ENCODE measurements at places on chromosomes 5 and 9.

- no peak for DNase-seq
These were observed 145.3 kb upstream of the SMARCA2 start for GRCh38 chr9:1869843-1870242.

- no peak for DNase-seq
These were observed 161.3 kb downstream of the YIPF5 start for GRCh38 chr5:144009116-144009515.

DNA sequence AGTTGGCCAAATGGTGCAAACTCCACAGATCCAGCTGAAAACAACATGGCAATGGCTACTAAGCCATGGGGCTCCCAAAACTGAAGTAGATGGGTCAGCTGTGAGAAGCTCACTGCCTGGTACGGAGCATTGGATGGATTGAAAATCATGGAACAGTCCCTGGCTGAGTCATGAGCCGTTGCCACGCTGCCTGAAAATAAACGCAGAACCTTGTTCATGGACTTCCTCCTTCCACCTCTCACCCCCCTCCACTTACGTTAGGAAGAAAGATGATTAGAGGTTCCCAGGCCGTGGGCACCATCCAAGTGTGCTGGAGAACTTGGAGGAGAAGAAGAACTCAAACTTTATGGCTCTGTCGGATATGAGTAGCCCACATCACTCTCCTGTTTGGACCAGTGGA lies 6.8 kb upstream of the DIPK1B start:
- DNase-seq = no peak

- DNase-seq = peak; percentile 64
These were observed 31.7 kb upstream of the ZBTB43 start for GRCh38 chr9:126773004-126773607.

- DNase-seq = no peak
These were observed 19.9 kb upstream of the PRXL2C start for GRCh38 chr9:96674906-96675538.

- no peak for DNase-seq
These were observed 54.4 kb downstream of the ADAMTS2 start for GRCh38 chr5:179290681-179291540.

GRCh38 chr5:176388444-176389134 lies at the start of the genes HIGD2A and NOP16:
Gene HIGD2A (plus strand): TSS chr5:176388751. CDS start chr5:176388820, 69 bp downstream.
Gene NOP16 (minus strand): TSS chr5:176388598. CDS start chr5:176388539, 59 bp downstream.
- peak; percentile 99 for DNase-seq

GRCh38 chr5:75331095-75332090 lies 5.6 kb upstream of the HMGCR start:
- peak; percentile 29 for DNase-seq

- no peak for DNase-seq
These were observed 96.5 kb downstream of the XRCC4 start for GRCh38 chr5:83173826-83174225.

- DNase-seq = peak; percentile 50
These were observed 45.2 kb downstream of the NEK6 start for GRCh38 chr9:124302921-124303320.

GRCh38 chr5:133124891-133125290 lies 73.1 kb downstream of the HSPA4 start:
- no peak for DNase-seq

DNA sequence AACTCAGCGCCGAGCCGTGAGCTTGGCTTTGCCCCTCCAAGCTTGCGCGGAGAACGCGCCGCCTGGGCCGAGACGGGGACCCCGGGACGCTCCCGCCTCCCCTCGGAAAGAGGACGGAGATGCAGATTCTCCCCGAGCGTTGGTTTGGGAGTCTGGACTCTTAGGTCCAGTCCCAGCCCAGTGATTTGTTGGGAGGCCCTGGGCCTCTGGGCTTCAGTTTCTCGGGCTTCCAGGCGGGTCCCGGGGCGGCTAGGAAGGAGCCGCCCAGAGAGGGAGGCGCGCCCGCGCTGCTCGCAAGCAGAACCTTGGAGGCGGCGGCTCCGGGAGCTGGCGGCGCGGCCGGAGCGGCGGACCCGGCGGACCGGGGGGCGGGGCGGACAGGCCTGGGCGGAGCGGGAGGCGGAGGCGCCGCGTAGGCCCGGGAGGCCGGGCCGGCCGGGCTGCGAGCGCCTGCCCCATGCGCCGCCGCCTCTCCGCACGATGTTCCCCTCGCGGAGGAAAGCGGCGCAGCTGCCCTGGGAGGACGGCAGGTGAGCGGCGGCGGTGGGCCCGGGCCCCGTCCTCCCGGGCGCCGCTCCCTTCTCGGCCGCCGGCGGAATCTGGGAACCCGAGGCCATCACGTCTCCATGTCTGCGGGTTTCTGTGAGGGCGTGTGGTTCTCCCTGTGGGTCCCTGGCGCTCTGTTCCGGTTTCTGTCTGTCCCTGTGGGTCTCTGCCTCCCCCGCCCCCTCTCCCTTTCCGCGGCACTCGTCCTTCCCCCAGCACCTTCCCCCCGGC lies at the start of gene B4GALT7:
B4GALT7 (plus strand) TSS at position 402 of the 777 bp plus-strand sequence; CDS start at position 481, 79 bp downstream.
- DNase-seq = peak; percentile 87

GRCh38 chr5:83099001-83099400 lies 21.7 kb downstream of the XRCC4 start:
- DNase-seq = no peak

DNA sequence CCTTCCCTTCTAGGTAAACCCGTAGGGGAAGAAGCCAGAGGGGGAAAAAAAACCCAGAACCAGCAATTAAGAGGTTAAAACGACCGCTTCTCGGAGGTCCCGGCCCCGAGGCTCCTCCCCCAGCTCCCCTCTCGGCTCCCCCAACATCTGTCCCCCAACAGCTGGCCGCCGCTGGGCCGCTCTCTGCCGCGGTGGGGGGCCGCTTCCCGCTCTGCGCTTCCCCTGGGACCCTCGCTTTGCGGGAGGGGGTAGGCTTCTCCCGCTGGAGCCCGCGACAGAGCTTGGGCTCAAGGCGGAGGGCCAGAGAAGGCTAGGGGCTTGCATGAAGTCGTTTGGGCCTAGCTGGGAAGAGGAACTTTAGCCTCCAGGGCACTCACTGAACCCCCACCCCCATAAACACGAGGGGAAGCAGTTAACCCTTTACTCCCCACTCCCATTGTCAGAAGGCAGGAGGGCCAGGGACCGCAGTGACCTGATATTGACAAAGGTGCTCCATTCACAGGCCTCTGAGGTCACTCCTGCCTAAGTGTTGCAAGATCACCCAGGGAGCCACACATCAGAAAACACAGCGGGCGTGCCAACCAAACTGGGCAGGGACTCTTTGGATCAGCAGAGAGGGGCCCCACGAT lies 7.5 kb downstream of the LHX6 start:
- no peak for DNase-seq

- DNase-seq = no peak
These were observed 64.1 kb downstream of the SEMA4D start for GRCh38 chr9:89433826-89434225.

DNA sequence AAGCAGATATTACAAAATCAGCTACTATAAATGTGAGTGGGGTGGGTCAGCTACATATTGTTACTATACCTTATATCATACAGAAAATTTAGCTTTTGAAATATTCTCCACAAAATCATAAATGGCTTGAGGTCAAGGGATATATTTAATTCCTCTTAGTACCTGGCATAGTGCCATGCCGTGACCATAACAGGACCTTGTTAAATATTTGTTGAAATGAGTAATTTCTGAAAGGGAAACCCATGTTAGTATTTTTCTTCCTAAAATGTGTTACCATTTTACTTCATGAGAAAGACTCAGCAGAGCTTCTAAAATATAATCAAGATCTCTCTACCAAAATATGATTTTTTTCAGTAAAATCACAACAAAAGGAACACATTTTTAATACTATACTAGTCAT lies 14.8 kb downstream of the ATP10B start:
- DNase-seq = no peak

DNA sequence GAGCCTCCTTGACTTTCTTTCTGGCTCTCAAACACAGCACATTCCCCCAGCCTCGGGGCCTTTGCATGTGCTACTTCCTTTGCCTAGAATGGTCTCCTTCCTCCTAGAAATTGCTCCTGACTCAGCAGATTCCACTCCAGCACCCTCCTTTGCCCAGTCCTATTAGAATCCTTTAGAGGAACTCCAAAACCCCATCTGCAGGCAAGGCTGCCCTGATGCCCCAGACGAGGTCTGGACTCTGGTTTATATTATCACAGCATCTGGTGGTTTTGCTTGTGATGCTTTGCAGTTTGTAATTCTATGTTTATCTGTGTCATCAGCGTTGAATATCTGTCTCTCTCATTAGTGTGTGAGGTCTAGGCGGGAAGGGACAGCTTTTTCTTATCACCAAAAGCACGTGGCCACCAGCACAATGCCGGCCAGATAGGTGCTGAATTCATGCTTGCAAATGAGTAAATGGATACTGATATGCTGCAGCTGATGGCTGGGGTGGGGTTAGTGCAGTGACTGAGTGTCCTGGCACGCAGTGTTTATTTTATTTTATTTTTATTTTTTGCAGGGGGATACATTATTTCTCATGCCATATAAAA lies 30.0 kb upstream of the ANKH start:
- DNase-seq = peak; percentile 22

Data from T47D (cell line).